ENCODE measurements at places on chromosomes 1 and 21.

DNA sequence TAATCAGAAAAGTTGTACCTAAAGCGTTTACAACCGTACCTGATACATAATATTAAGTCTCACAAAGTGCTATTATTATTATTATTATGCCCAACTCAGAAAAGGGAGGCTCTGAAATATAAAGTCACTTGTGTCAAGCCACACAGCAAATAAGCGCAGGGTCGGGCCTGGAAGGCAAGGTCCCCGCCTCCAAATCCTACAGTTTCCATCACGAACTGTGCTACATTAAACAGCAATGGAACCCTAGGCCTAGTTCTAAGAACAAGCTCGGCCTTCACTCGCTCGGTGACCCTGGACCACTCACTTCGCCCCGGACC, 549 bp downstream of the PARS2 start:
- DNase-seq = peak; percentile 3

DNA sequence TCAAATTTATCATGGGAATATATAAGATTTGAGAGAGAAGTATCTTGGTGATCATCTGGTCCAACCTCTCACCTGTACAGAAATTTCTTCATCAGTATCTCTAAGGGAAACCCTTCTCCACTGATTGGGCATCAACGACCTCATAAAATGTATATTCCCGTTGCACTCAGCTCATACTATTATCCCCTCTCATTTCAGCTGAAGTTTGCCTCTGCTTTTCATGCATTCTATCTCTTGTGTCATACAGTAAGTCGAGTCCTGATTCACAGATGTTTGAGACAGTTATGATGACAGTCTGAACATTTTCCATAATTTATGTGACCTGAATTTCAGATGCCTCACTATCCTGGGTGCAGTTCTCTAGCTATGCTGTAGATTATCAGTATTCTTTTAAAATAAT, 21.0 kb downstream of the OR10R2 start:
- no peak for DNase-seq

GRCh38 chr21:42373196-42373907, 7.0 kb upstream of the TFF1 start:
- peak; percentile 38 for DNase-seq

DNA sequence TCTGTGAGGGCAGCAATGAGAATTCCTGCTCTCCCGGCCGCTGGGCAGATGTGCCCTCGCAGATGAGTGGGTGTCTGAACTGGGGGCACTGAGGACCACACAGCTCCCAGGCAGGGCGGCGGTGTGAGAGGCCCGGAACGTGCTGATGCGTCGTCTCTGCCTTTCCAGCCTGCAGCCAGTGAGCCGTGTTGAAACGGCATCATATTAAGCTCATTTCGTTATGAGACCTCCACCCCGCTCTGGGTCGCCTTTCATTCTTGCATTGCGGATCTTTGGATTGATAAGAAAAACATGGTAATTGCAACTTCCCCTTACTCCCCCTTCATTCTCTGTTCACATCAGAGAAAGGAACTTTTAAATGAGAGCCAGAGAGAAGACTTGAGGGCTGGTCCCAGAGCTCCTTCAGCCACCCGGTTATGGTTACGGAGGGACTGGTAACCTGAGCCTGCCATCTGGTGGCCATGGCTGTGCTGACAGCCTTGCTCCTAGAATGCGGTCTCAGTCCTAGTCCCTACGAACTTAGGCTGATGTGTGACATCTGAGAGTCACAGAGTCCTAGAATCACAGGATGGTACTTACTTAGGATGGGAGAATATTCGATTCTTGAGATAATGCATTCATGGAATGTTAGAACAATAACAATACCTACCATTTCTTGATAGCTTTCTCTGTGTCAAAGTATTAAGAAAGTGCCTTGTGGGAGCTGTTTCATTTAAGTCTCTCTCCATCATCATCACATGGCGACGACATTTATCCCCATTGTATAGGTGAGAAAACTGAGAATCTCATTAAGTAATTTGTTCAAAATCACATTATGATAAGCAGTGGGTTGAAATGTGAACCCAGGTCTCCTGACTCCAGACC, 271.0 kb downstream of the TRABD2B start:
- DNase-seq = peak; percentile 47

DNA sequence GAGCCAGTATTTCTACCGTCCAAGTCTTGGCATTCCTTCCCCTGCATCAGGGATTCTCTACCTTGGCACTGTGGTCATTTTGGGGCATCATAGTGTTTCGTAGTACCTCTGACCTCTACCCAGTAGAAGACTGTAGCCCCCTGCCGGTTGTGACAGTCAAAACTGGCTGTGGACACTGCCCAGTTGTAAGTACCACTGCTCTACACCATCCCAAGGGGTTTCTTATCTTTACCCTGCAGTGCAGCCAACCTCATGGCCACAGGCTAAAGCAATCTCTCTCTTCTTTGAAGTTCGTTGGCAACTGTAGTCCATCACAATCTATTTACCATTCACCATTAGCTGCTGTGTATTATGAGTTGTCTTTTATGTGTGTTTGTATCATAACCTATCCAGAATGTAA, 29.3 kb upstream of the ERO1B start:
- no peak for DNase-seq

GRCh38 chr1:41444246-41444645, 40.2 kb downstream of the EDN2 start:
- DNase-seq = no peak

DNA sequence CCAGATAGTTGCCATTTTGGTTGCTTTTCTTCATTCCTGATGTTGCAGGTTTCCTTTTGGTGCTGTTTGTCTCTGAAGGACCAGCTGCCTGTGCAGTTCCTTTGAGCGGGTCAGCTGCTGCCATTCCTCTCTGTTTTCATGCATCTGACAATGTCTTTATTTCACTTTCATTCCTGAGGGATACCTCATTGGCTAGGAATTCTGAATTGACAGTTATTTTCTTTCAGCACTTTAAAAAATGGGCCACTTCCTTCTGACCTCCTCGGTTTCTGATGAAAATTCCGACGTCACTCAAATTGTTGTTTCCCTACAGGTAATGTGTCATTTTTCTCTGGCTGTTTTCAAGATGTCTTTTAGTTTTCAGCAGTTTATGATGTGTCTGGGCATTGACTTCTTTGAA, 24.8 kb downstream of the CCSAP start:
- no peak for DNase-seq

GRCh38 chr1:206812471-206812870, 40.2 kb upstream of the IL10 start:
- no peak for DNase-seq

GRCh38 chr21:32658524-32658923, 46.3 kb upstream of the CFAP298 start:
- DNase-seq = no peak

- DNase-seq = no peak
These were observed 124.8 kb downstream of the PGBD5 start for GRCh38 chr1:230301322-230301721.

- DNase-seq = no peak
These were observed 18.2 kb downstream of the PLCH2 start for GRCh38 chr1:2494323-2494693.

DNA sequence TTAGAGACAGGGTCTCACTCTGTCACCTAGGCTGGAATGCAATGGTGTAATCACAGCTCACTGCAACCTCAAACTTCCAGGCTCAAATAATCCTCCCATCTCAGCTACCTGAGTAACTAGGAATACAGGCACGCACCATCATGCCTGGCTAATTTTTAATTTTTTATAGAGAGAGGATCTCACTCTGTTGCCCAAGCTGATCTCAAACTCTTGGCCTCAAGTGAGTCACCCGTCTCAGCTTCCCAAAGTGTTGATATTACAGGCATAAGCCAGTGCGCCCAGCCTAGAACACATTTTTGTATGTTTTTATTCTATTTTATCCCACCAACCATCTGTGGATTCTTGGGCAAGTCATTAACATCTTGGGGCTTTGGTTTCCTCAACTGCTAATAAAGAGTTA, 100.5 kb downstream of the AK5 start:
- DNase-seq = no peak

DNA sequence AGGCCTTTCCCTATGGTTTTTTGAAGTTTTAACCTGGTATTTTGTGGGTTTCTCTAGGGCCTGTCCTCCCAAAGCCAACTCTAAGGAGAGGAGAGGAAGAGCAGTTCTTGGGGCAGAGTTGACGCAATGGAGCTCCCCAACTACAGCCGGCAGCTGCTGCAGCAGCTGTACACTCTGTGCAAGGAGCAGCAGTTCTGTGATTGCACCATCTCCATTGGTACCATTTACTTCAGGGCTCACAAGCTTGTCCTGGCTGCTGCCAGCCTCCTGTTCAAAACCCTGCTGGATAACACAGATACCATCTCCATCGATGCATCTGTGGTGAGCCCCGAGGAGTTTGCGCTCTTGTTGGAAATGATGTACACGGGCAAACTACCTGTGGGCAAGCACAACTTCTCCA, 38.2 kb downstream of the ZBTB40 start:
- no peak for DNase-seq

GRCh38 chr1:93814795-93815340, 64.1 kb downstream of the DNTTIP2 start:
- no peak for DNase-seq

GRCh38 chr1:58769809-58770320, 14.0 kb downstream of the JUN start:
- DNase-seq = no peak

GRCh38 chr1:41768583-41768982, 150.1 kb downstream of the HIVEP3 start:
- no peak for DNase-seq

DNA sequence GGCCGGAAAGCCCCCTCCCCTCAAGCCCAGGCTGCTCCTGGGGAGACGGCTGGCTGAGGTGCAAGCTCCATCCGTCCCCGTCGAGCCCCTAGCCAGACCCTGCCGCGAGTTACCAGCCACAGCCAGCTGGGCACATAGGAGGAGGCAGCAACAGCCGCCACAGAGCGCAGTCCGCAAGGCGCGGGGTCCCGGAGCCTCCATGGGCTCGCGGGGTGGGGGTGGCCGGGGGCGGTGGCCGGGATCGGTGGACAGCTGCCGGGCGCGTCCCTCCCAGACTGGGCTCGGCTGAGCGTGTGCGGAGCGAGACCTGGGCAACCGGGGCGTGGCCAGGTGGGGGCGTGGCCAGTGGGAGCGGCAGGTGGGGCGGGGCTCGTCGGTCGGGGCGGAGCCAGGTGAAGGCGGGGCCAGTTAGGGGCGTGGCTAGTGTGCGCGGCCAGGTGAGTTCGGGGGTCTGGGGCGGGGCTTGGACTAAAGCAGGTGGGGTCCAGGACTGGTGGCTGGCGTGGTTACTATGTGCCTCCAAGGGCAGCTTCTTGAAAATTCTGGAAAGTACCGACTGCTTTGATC, at the start of gene CD164L2:
Gene CD164L2, minus strand, starts transcription at position 295 of the 567 bp plus-strand sequence. Its CDS starts 94 bp downstream, at position 201.
- DNase-seq = no peak

DNA sequence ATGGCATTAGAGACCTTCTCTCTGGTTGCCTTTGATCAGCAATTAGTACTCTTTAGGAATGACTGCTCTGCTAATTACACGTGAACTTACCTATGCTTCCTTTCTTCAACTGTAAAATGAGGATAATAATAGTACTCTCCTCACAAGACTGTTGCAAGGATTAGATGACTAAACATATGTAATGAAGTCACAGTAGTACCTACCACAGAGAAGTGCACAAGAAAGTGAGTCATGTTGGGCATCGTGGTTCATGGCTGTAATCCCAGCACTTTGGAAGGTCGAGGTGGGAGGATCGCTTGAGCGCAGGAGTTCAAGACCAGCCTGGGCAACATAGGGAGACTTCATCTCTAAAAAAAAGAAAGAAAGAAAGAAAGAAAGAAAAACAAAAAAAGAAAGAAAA, 68.1 kb upstream of the AK4 start:
- no peak for DNase-seq

- no peak for DNase-seq
These were observed 10.0 kb downstream of the PABPC4 start for GRCh38 chr1:39566441-39567137.

DNA sequence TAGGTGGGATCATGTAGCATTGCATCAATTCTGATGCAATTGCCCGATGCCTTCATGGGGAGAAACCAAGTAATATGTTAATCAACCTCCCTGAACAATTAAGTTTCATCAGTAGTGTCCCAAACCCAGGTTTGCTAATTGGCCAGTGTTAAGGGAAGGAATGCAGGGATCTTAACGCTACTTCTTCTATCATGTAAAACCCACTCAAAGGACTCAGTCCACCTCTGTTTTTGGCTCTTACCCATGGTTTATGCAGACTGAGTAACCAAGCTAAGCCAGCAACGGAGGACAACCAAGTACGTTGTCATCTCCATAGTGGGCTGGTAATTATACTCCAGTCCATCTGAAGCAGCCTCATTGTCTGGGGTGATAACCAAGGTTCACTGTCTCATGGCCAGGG, 203.0 kb upstream of the FMN2 start:
- DNase-seq = no peak

DNA sequence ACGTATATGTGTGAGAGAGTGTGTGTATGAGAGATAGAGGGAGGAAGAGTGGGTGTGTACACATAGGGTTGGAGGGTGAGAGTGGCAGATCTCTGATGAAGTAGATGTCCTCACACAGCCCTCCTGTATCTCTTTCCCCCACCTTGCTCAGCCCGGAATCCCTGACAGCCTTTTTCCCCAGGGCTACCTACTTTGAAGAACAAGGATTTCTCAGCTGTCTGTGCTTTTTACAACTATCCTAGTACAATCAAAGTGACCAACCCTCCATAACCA, 29.1 kb upstream of the CADM3 start:
- DNase-seq = no peak

DNA sequence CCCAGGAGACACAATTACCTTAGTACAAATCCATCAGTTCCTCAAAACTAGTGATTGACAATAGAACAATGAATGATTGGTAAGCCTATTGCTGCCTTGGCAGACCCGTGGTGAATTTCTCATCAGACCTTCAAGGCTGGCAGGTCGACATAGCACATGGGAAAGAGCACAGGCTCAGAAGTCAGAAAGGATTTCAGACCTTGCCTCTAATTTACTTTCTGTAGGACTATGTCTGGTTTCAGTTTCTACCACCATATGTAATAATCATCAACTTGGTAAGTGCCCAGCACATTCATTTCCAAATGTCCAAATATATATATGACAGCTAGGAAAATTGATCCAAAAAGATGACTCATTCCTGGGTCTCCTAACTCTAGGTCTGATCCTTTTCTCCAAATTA, 62.5 kb upstream of the GRHL3 start:
- DNase-seq = no peak

DNA sequence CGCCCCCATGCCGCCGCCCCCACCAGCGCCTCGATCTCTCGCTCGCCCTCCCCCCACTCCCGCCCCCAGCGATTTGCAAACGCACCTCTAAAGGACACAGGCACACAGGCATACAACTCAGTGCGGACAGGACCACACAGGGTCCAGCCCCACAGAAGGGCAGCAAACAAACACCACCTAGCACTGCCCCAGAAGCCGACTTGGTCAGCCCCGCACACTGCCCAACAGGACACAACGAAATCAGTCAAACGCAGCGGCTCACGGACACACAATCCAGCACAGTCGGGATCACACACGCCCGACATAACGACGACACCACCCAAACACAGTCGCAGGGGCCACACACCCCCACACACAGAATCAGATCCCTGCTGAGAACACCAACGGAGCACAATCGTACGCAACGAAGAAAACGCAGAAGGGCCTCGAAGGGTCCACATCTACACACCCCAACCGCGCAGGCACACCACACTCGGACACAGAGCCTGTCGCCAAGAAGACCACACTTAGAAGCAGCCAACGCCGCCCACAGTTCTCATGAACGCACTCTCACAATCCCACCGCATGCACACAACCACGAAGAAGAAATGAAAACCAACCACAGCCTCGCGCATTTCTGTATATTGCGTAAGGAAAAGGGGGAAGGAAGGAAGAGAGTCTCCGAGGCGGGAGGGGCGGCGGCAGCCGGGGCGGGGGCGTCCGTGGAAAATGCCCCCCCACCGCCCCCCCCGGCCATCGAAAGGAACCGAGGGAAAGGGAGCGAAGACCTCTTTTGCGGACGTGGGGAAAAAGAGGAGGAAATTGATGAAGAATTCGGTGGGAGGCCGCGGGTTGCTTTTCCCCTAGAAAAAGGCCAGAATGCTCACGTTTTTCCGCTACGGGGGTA, 481 bp downstream of the TAL1 start:
- no peak for DNase-seq
